ENCODE measurements at places on chromosomes 1 and 21. TPM values are rescaled to one million over a fixed set of nuclear protein-coding genes. Genes with fewer than 3 reads are reported as not detected.

Gene ADGRB2
- 60.2 TPM for total RNA-seq

Gene FCMR
- 0.25 TPM for total RNA-seq

Gene OLFML3
- total RNA-seq, result 12.3 TPM

Gene LDLRAD2
- total RNA-seq, result not detected

Gene DENND4B
- 15.2 TPM for total RNA-seq

Gene WDR47
- total RNA-seq, result 211 TPM

Gene TMIGD3
- 0.74 TPM for total RNA-seq

Gene RGL1
- 34.7 TPM for total RNA-seq

Gene LMOD1
- total RNA-seq, result 0.49 TPM

Gene GFI1
- total RNA-seq, result 0.25 TPM

Gene MAP1LC3C
- 0.25 TPM for total RNA-seq

Gene UTS2
- total RNA-seq, result not detected

Gene CLCA1
- total RNA-seq, result not detected

Gene TRAPPC10
- total RNA-seq, result 16.2 TPM

Gene DUSP10
- 5.2 TPM for total RNA-seq

Gene NCF2
- 1.7 TPM for total RNA-seq

Gene MKNK1
- total RNA-seq, result 8.9 TPM

Gene GUCA2B
- total RNA-seq, result not detected

Data from temporal lobe (tissue), 4 donors.